ENCODE measurements at places on chromosomes 13 and 19.

DNA sequence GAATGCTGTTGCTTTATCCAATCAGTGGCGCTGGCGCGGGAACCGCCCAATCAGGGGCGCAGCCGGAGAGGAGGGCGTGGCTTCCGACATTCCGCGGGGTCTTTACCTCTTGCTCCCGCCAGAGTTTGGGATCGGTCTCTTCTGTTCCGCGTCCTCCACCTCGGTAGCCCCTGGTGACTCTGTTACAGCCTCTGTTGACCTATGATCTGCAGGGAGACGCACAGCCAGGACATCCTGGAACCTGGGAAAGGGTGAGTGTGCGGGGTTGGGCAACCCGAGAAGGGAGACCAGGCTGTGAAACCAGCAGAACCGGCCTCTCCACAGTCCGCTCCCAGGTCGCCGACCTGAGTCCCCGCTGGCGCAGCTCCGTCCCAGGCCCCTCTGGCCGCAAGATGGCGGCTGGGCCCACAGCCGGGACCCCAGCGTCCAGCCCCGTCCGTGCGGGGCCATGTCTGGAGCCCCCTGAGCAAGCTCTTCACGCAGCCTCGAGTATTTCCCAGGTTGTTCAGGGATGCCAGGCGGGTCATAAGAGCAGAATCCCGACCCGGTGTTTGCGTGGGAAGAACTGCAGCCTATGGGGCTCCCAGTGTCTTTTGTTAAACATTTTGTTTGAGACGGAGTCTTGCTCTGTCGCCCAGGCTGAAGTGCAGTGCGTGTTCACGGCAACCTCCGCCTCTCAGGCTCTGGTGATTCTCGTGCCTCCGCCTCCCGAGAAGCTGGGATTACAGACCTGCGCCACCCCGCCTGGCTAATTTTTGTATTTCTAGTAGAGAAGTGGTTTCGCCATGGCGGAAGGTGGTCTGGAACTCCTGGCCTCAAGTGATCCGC, 4.4 kb upstream of the ZNF681 start:
- no peak for DNase-seq

DNA sequence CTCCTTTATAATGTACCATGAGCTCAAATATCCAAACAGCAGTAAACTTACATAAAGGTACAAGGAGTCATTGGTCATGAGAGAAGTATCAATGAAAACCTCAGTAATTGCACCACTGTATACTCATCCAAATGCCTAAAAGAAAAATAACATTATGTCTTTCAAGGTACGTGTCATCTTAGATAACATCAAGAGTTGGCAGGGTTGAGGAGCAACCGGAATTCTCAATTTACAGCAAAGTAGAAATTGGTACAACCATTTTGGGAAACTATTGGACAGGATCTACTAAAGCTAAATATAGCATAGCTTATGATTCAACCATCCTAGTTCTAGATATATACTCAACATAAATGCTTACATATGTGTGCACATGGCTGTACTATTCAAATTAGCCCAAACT, 502.8 kb downstream of the GPC6 start:
- DNase-seq: no peak

DNA sequence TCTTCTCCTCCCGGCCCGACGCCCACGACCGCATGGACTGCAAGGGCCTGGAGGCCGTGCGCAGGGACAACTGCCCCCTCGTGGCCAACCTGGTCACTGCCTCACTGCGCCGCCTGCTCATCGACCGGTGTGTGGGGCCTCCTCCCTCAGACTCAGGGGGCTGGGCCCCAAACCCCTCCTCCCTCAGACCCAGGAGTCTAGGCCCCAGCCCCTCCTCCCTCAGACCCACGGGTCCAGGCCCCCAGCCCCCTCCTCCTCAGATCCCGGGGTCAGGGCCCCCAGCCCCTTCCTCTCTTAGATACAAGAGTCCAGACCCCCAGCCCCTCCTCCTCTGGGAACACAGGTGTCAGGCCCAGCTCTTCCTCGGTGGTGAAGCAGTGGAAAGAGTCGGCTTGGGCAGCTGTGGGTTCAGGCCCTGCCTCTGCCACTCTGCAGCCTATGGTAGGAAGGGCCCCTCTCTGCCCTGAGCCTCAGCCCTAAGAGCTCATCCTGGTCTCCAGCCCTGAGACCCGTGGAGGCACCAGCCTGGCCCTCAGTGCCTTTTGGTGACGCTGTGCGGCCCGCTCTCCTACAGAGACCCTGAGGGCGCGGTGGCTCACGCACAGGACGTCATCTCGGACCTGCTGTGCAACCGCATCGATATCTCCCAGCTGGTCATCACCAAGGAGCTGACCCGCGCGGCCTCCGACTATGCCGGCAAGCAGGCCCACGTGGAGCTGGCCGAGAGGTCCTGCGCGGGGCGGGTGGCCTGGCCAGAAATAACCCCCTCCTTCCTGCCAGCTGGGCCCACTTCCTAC, 3.7 kb upstream of the SPIB start:
- DNase-seq: no peak

DNA sequence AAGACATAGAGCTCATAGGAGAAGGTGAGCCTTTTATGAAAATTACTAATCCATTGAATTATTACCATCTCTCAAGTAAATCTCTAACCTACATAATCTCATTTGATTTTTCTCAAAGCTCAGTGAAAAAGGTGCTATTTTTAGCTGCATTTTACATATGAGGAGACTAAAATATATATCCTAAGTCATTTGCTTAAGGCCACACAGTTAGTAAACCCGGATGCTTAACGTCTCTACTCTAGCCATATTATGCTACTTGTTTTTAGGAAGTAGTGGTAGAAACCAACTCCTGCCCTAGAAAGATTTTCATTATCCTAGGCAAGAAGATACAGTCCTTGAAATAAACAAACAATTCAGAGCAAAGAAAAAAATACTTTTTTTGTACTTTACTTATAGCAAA, 108.9 kb downstream of the RBM26 start:
- DNase-seq: no peak

DNA sequence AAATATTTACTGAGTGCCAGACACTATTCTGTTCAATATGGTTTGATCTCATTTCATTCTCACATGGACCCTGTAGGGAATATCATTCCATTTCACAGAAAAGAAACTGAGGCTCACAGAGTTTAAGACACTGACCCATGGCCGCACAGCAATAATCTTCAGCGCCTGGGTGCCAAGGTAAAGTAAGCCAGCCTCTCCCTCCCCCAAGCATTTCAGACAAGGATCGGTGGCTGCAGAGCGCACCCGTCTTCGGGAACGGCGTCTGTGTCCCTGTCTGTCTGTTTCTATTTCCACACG, 4.3 kb upstream of the PDE4A start:
- no peak for DNase-seq

GRCh38 chr19:50551715-50552187, 16.5 kb downstream of the LRRC4B start:
- no peak for DNase-seq

DNA sequence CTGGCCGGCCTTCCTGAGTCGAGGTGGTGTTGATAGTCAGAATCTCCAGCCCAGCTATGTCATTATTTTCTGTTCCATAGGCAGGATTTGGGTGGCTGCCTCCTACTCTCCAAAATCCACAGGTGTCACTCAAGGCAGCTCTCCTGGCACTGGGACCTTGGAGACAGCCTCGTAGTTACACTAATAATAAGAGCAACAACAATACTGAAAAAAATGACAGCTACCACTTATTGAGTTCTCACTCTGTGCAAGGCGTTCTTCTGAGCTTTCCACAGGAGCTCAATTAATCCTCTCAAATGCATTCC, 12.2 kb upstream of the KLK12 start:
- no peak for DNase-seq

GRCh38 chr13:113065406-113066141, 40.0 kb upstream of the F7 start:
- no peak for DNase-seq

DNA sequence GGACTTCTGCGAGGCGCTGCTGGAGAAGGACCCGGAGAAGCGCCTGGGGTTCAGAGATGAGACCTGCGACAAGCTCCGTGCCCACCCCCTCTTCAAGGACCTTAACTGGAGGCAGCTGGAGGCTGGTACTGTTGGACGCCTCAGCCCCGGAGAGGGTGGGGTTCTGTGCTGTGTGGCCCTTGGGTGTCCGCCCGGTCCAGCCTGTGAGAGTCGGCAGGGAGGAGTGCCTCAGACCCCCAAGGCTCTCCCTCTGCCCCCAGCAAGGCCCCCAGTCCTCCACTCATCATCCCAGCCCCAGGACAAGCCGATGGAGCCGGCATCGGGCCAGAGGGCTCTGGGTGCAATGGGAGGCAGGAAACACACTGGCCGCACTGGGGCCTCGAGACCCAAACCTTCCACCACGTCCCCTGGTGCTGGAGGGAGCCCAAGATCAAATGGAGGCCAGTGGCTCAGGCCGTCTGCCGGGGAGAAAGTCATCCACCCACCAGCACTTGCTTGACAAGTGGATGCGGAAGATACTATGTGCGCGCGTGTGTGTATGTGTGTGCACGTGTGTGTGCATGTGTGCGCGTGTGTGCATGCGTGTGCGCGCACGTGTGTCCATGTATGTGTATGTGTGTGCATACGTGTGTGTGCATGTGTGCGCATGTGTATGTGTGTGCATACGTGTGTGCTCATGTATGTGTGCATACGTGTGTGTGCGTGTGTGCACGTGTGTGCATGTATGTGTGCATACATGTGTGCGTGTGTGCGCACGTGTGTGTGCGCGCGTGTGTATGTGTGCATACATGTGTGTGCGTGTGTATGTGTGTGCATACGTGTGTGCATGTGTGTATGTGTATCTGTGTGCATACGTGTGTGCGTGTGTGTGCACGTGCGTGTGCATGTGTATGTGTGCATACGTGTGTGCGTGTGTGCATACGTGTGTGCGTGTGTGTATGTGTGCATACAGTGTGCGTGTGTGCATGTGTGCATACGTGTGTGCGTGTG, 25.8 kb upstream of the TMEM255B start:
- no peak for DNase-seq

GRCh38 chr13:28474491-28475134, 20.3 kb downstream of the FLT1 start:
- no peak for DNase-seq

- no peak for DNase-seq
Observed at GRCh38 chr13:111210544-111211469, 95.7 kb downstream of the ARHGEF7 start.
